GM04504 (cell line): ENCODE measurements at places on chromosomes 16 and 17.

DNA sequence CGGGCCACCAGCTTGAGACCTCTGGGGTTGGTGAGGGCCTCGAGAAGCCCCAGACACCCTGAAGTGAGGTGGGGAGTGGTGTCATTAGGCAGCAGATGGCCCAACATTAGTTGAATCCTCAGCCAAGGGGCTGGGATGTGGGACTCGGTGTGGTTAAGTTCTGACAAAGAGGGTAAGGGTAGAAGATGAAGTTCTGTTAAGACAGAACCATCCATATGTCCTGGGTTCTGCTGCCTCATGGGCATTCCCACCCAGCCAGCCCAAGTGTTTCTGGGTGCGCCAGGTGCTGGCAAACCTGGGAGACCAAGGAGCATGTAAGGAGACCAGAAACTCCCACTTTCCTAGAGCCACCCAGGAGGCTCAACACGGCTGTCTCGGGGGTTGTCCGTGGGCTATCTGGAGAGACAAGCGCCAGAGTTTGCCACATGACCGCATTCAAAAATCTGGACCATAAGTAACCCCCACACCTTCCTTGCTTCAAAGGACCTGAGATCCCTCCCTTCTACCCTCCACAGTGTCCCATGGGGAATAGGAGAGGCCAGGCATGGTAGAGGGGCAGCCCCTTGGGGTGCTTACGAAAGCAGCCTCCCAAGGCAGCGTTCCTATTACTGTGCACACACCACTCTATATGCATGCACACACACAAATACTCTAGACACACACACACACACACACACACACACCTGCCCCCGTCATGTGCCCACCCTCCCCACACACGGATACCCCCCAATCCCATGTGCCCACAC is 128.7 kb downstream of the C16orf78 start:
- no peak for DNase-seq

GRCh38 chr17:34665150-34665806 is 85.9 kb downstream of the TMEM132E start:
- DNase-seq: no peak

DNA sequence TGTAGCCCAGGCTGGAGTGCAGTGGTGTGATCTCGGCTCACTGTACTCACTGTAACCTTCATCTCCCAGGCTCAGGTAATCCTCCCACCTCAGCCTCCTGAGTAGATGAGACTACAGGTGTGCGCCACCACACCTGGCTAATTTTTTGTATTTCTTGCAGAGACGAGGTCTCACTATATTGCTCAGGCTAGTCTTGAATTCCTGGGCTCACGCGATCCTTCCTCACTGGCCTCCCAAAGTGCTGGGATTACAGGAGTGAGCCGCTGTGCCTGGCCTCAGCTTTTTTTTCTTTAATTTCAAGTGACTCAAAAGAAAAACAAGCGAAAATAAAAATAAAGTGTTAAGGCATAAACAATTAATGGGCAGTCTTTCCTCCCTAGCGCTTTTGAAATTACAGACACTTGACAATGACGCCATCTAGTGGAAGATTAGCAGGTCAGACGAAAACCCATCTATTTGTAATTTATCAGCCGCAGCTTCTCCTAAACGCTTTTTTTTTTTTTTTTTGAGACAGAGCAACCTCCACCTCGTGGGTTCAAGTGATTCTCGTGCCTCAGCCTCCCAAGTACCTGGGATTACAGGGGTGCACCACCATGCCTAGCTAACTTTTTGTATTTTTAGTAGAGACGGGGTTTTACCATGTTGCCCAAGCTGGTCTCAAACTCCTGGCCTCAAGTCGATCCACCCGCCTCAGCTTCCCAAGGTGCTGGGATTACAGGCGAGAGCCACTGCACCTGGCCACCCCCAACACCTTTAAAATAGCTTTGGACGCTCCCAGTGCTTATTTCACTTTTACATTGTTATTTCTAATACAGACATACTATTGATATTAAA is 28.1 kb upstream of the PECAM1 start:
- peak; percentile 35 for DNase-seq

GRCh38 chr16:8194794-8195193 is 395.5 kb downstream of the TMEM114 start:
- DNase-seq: no peak

- no peak for DNase-seq
Measured at GRCh38 chr17:81712468-81713003, 452 bp downstream of the SLC25A10 start.

DNA sequence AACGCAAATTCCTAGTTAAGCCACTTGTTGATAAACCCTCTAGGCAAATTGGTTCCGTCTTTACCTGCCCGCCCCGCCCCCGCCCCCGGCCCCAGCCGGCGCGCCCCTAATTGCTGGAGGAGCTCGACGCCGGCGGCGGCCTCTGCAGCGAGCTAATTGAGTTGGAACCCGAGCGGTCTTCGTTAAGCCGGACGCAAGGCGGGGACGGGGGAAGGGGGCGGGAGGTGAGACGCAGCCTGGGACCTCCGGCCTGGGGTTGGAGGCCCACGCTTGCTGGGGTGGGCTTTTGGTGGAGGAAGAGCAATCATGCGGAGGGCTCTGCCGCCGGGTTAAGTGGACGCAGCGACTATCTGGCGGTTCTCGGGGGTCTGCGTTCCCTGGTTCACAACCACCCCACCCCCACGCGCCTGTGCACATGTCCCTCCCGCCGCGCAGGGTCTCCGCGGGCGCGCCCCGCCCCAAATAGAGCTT is 12.7 kb upstream of the FOXF1 start:
- no peak for DNase-seq

GRCh38 chr16:85387171-85387507 is 226.0 kb upstream of the GSE1 start:
- no peak for DNase-seq

DNA sequence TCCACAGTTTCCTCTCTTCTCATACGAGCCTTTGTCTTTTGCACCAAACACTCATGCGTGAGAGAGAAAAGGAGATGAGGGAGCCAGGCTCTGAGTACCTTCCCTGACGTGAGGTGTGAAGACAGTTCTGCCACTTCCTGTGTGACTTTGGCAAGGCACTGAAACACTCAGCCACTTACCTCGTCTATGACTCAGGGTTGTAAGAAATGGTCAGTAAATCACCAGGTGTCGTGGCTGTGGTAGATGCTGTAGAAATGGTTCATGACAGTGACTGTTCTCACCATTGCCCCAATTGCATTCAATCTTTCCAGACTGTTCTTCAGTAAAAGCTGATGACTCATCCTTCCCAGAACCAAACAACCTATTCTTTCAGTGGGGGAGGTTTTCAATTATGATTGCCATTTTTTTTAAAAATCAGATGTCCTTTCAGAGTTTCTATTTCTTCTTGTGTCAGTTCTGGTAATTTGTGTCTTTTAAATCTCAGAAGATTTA is 49.2 kb upstream of the CBFA2T3 start:
- DNase-seq: no peak

- DNase-seq: no peak
Measured at GRCh38 chr16:7284780-7285179, 47.9 kb upstream of the RBFOX1 start.

GRCh38 chr17:68398691-68399637 is 58.3 kb downstream of the WIPI1 start:
- DNase-seq: peak; percentile 62

DNA sequence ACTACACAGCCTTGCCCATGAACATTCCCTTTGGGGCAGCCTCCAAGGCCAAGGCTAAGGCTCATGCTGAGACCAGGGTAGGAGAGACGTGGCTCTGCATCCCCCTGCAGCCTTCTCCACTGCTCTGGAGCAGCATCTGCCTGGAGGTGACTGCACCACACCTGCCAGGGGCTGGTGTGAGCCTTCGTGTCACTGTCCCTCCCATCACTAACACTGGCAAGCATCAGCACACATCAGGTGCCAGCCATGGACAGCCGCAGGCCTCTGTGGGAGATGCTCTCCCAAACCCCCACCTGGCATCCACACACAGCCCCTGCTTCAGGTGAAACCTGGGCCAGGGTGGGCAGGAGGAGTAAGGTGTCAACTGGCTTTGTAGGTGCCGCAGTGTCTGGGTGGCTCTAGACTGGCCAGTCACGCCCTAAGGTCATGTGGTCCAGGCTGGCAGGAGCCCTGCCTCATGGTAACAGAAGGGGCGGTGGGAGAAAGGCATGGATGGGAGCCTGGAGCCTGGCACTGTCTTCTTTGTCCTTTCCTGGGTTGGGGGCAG is 18.1 kb upstream of the MTSS2 start:
- no peak for DNase-seq

DNA sequence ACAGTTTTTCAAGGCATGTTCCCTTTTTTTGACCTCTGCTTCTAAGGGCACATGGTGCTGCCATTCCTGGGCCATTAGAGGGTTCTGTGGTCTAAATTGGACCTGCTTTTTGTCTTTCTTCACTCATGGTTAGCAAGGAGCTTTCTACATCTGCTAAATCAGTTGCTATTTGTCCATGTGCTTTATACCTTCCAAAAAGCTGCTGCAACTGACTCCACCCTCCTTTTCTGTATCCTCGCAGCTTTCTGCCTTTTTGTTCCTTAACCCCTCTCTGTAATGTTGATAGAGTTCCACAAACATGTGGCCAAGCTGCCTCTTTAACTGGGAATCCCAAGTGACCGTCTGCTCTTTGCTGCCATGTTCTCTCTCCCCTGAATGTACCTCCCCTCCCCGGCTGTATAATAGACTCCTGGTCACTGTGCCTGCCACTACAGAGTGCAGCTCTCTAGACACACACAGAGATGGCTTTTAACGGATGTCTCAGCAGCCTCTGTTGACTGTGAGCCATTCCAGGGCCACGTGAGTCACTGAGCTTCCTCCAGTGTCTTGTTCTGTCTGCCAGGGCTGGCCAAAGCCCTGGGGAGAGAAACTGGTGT is 57.4 kb upstream of the TEKT3 start:
- DNase-seq: no peak

GRCh38 chr16:55948230-55948629 is 73.1 kb upstream of the CES5A start:
- DNase-seq: no peak

- no peak for DNase-seq
Measured at GRCh38 chr17:79887451-79887991, 48.3 kb upstream of the CBX4 start.

DNA sequence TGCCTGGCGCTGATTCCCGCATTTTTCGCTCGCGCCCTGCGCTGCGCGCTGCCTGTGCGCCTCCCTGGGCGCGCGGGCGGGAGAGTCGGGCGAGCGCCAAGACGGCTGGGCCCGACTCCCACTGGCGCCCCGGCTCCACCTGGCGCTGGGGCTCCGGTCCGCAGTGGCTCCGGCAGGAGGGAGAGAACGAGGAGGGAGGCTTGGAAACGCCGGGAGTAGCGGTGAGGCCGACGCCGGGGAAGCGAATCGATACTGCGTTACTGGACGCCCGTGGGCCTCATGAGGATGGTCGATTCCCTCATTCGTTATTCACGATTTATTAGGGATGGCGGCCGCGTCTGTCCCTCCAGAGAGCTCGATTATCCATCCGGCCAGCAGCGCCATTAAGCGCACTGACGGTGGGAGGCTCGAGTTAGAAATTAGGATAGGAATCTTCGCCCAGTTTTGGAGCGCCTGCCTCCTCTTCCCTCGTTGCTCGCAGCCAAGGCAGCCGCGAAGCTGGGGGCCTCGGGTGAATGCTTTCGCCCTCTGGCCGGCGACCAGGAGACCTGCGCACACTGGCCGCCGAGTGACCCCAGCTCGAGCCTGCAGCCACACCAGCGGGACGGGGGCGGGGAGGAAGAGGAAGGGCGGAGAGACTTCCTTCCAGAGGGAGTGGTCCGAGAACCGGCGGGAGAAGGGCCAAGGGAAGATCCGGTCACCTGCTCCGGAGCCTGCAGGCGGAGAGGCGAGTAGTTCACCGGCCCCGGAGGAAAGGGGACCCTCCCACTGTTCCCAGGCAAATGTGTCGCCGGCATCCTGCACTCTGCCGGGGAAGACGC is 1.3 kb upstream of the PCGF2 start:
- DNase-seq: no peak

DNA sequence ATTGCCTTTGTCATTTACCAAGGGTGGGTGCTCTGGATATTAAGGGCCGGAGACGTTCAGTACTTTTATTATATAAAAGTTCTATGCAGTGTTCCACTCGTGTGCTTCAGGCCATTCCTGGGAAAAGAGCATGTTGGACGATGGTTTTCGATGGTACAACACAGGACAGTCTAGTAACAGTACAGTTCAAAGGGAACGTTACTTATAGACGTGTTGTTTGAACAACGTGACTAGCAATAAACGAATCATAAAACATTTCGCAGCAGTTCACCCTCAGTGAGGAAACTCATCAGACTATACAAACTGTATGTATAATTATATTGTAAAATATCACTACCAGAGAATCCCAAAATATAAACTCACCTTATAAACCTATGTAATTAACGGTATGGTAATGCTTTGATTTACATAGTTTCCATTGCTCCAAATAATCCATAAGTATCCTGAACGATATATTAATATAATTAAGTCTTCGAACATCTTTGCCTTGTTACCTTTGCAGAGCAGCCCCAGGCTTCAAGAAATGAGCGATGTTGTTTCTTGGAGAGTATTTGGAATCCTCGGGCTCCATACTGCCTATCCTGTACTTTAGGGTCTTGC is 589 bp downstream of the NMT1 start:
- no peak for DNase-seq

- DNase-seq: no peak
Measured at GRCh38 chr16:48129926-48130325, 25.9 kb downstream of the ABCC12 start.

DNA sequence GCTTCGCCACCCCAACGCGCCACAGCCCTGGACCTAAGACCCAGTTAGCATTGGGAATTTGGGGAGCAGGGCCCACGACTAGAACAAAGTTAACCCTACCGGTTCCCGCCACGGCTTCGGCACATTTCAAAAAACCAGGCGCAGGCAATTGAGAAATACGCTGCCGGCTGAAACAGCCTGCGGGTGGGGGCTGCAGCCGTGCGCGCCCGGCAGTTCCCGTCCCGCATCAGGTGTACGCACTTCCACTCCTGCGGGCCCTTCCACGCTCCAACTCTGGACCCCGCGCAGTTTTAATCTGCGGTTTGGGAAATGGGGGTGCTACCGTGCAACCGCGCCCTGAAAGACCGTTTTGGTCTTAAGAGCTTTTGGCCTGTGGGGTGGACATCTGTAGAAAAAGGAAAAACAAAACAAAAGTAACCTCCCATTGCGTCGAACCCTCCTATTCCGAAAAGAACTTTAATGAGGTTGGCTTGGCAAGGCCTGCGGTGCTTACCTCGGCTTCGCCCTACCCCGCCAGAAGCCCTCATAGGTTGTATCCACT is 7.1 kb downstream of the IRX5 start:
- peak; percentile 14 for DNase-seq

- DNase-seq: no peak
Measured at GRCh38 chr17:67281743-67282142, 36.7 kb upstream of the HELZ start.
